Kidney (tissue), 22 donors: ENCODE measurements at places on chromosomes 3 and 15. TPM values are rescaled to one million over a fixed set of nuclear protein-coding genes. Genes with fewer than 3 reads are reported as not detected.

GRCh38 chr3:156682501-156682900 lies 8.1 kb downstream of the TIPARP start:
- peak; percentile 28 for DNase-seq

DNA sequence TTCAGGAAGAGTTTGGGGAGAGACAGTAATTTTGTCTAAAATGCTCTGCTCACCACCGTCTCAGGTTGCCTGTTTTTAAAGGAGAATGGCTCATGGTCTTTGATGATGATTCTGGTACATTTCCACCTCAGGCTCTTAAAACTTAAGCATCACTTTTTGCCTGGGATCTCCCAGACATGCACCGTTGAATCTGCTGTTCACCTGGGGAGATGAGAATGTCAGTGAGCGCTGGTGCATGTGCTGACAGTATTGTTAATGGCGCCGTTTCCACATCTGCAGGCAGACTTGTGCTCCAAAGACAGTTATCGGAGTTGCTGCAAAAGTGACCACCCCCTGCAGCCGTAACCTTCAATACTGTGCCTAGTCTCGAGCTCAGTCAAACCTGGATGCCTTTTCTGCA lies 219.0 kb upstream of the TPM1 start:
- DNase-seq, result peak; percentile 39

DNA sequence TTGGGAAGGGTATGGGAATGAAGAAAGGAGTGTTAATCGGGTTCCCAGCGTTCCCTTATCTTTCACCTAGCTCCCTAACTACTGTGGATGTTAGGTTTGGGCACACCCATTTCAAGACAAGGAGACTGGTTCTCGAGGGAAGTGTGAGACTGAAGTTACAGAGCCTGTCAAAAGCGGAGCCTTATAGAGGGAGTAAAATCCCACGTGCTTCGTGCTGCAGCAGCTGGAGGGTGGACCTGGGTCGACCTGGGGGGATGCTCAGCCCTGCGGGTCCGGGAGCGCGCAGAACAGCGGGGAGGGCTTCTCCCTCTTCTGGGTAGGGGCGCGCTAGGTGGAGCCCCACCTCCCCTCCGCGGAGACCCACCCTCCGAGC lies 314 bp upstream of the TMED3 start:
- DNase-seq, result peak; percentile 62

DNA sequence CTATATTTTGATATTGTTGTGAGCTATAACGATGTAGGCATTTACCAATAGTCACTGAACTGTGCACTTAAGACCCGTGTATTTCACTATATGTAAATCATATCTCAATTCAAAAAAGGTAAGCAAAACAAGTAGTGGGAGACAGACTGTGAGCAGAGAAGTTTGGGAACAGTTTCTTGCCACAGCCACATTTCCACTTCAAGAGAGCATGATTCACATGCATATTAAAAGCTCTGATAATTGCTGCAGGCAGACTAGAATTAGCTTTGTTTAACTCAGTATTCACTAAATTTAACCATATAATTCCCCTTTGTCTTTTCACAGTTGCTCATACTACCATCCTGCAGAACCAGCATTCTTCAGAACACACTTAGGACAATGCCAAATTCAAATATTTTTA lies 168.4 kb upstream of the ZNF385D start:
- no peak for DNase-seq

DNA sequence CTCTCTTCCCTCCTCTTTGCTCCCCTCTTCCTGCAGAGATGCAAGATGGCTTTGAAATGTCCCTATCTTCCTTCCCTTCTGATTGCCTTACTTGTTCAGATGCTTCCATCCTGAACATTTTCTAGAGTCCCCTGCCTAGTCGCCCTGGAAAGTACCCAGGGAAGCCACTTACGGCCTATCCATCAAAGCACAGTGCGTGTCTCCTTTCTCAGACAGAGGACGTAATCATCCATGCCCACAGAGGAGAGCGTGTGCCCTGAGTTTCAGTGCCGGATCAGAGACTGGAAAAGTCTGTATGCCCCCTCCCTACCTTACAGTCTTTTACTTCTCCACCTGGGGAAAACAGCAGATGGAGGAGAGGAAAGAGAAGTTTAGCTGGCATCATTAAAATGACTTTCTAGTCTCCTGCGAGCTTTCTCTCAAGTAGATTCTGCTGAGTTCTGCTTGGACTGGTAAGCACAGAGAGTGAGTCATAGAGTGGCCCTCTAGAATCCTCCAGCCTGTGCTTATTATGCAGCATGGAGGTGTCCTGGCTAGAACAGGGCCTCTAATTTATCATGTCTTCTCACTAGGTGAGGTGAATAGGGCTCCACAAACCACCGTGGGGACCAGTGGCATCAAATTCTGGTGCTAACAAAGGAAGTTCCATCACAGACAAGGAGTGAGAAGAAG lies 114.6 kb downstream of the SLCO3A1 start:
- no peak for DNase-seq

DNA sequence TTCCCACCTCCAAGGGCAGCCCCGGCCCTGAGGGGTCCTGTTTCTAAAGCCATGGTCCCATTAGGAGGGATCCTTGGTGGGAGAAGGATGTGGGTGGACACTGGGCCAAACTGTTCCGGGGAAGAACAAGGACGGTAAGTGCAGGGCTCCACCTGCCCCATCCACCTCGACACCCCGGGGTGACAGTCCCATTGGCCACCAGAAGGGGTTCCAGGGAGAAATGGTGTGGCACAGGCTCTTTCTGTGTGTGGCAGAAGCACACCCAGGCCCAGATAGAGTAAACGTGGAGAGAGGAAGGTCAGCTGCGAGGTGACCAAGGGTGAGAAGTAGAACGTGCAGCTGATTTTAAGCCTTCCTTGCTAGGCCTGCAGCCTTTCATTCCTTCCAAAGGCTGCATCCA lies 12.0 kb downstream of the TKT start:
- DNase-seq, result no peak

- DNase-seq, result no peak
Measured at GRCh38 chr3:124492824-124493223, 237.4 kb upstream of the UMPS start.

DNA sequence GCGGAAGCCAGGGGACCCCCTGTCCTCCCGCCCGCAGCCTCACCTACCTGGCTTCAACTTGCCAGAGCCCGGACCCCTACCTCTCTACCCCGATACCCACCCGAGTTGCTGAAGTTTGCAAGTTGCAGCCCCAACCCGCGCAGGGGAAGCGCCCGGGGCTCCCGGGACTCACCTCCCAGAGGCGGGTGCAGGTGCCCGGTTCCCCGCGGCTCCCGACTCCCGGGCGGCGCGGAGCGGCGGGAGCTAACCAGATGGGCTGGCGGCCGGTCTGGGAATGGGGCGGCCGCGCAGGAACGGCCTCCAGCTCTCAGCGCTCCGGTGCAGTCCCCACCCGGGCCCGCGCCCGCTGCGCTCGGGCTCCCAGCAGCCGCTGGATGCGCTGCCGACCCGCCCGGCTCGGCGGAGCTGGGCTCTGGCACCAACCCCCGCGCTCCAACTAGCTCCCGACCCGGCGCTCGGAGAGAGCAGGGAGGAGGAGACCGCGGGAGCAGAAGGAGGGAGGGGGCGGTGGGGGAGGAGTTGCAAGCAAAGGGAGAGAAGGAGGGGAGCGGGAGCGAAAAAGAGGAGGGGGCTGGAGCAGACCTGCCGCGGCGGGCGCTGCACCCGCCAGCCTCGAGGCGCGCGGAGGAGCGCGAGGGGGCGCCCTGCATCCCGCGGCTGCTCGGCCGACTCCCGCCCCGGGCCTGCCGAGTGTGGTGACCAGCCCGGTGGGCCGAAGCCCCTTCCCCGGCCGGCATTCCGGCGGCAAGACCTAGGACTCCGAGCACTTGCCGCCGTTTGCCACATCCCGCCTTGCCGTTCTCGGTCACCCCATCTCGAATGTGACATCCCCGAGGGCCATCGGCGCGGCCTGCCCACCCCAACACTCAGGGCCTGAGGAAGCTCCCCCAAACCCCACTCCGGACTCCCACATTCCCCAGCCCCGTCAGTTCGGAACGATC lies at the start of gene SEMA5B:
Gene SEMA5B (minus strand): TSS at position 472 of the 941 bp plus-strand sequence. CDS start 66,500 bp downstream, outside the sequence.
- DNase-seq, result peak; percentile 91

EFCAB12 gene
- 3.5 TPM for total RNA-seq

UNC45A gene
- 62.8 TPM for total RNA-seq

SCN11A gene
- 0.25 TPM for total RNA-seq

CHRD gene
- 16.8 TPM for total RNA-seq
